ENCODE measurements at places on chromosomes 5 and 9.
A peak's percentile ranks its signal among the peaks of the same experiment; 100 is the strongest.

- DNase-seq: no peak
These were observed 245.8 kb downstream of the TLE4 start for GRCh38 chr9:79817438-79818004.

GRCh38 chr5:130601-131131, 38.7 kb downstream of the PLEKHG4B start:
- no peak for DNase-seq

GRCh38 chr5:28156981-28157380, 1118.6 kb upstream of the CDH9 start:
- no peak for DNase-seq

- no peak for DNase-seq
These were observed 42.8 kb downstream of the TIMD4 start for GRCh38 chr5:156920042-156920860.

DNA sequence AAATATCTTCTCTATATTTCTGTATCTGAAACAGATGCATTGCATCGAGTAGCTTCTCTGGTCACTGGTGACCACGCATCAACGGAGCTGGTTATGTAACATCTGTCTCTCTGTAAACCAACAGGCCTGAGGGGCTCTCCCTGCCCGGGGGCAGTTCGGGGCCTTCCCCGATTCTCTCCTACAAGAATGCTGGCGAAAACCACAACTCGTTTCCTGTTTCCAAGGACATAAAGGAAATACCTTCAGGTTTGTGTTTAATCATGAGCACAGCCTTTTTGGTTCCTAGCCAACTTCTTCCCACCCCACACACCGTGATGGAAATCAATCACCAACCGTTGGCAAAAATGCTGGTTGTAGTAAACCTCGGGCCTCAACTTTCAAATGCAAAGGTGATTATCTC, 25.1 kb downstream of the GDNF start:
- no peak for DNase-seq

GRCh38 chr9:30628915-30629567, 1755.4 kb upstream of the ACO1 start:
- no peak for DNase-seq

DNA sequence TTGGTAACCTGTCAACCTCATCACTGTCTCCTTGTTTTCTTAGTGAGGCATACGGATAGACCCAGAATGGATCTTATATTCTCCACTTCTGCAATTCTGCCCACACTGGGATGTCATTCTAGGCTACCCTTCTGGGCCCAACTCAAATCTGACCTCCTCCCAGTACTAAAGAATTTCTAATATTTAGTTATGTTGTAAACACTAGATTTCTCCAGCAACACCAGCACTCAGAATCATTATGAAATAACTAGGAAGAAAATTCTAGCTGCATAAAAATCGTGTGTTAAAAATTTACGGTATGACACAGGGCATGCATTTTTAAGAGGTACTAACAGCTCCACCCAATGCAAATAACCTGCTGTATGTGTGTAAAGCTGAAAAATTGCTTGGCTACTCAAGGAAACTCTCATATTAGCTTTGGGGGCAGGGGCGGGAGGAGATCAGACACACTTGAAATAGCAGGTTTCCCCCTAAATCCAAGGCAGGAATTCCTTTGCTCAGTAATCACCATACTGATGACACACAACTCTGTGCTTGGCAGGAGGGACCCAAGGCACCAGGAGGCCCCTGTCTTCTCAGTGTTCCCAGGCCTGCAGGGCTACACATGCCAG, 27.3 kb downstream of the MACROH2A1 start:
- DNase-seq: no peak

DNA sequence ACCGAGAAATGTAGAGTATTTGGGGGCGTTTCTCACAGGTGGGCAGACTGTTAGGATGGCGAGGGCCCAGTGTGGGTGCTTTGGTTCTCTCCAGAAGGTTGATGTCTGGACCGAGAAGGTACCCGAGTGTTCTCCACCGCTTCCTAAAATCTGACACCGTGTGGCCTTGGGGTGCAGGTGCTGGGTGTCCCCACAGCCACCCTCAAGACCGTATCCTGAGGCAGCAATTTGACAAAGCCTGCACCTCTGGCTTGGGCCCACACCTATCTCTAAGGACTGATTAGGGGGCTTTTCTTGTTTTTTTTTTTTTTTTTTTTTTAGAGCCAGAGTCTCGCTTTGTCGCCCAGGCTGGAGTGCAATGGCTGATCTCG, 1.3 kb downstream of the PPP1R26 start:
- no peak for DNase-seq

- no peak for DNase-seq
These were observed at the start of gene GPR150 for GRCh38 chr5:95620030-95620869. TSS of gene GPR150 (plus strand) at chr5:95620087. CDS start at chr5:95620276, 189 bp downstream.

DNA sequence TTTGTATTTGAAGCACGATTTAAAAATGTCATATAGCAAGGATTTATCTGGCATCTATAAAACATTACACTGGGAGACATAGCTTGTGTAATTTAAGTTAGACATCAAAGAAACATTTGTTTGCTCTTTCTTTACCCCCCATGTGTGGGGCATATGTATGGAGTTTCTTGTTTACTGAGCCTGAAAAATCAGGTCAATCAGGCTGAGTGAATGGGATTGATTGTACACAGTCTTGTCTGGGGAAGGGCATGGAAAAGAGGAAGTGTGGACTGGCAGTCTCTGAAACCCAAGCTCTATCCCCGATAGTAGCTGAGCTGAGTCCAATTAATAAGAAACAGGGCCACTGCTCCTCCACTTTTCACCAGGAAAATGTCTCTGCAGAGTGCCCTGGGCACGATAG, 49.4 kb downstream of the SLC46A2 start:
- DNase-seq: peak; percentile 48

DNA sequence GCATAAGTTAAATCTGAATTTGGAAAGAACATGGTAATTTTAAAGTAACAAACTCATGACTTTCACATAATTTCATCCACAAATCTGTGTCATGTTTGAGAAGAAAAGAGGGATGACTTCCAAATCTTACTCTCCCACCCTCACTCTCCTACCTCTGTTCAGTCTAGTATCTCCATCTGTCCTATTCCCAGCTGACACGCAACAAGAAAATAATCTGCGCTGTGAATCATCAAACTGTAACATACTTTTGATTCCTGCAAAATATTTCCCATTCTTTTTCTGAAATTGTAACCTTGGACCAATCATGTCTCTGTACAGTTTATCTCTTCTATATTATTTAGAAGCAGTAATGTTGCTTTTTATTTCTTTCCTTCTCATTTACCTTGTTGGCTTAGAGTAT, 91.4 kb downstream of the SLC12A2 start:
- DNase-seq: no peak

DNA sequence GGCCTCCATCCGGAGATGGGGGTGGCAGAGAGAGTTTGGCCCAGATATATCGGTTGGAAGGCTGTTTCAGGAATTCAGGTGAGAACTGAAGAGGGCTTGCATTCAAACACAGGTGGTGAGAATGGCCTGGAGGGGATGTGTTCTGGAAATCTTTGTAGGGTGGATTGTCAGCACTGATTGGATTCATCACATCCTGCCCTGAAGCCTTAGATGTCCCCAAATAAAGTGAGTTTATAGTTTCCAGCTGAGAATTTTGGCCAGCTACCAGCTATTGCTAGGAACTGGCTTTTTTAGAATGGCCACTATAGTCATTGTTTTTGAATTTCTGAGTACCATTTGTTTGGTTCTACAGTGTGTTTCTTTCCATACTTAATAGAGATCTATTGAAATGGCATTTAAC, 46.1 kb upstream of the ANKH start:
- no peak for DNase-seq

GRCh38 chr5:72836810-72837209, 20.3 kb downstream of the TNPO1 start:
- DNase-seq: no peak

GRCh38 chr5:27234916-27235315, 196.5 kb upstream of the CDH9 start:
- DNase-seq: no peak

GRCh38 chr5:176621661-176622079, 8.7 kb downstream of the SNCB start:
- no peak for DNase-seq

DNA sequence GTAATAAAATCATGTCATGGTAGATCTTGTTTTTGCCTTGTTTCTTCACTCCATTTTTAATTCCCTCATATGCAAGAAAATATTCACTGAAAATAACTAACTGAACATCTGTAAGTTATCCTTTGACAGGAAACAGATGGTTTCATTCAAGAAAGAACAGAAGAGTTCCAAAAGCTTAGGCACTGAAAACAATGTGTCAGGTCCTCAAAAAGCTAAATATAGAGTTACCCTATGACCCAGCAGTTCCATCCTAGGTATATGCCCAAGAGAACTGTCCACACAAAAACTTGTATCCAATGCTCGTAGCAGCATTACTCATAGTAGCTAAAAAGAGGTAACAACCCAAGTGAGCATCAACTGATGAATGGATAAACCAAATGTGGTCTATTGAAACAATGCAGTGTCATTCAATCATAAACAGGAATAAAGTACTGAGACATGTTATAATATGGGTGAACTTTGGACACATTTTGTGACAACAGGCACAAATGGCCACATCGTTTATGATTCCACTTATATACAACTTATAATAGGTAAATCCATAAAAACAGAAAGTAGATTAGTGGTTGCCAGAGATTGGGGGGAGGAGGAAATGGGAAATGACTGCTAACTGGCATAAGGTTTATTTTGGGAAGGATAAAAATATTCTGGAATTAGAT, 231.0 kb downstream of the FRMD3 start:
- no peak for DNase-seq

- DNase-seq: no peak
These were observed 944.5 kb upstream of the CTNND2 start for GRCh38 chr5:12848709-12849108.

DNA sequence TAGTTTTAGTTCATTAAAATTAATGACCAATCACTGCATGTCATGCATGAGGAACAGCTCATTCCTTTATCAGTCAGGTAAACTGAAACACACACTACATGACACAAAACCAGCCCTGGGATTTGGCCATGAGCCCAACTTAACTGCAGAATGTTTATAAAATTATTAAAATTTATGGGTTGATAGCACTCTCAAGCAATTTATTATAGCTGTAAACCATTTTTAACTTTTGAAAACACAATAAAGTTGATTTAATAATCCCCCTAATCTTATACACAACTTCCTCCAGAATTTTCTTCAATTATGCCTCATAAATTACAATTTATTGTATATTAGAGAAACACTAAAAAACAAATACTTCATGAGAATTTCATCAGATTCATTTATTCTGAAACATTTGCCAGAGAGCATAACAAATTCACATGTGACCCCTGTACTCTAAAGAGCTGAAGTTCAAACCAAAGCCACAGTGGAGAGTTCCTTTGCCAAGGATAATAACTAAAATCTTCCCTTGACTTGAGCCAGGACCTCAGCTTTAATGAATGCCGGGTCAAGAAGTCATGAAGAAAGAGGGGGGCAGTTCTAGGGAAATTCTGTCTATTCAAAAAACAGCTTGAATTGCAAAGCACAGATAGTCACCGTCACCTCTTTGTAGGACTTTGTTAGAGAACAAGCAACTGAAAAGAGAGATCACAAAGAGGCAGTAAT, 763.7 kb upstream of the GRAMD2B start:
- DNase-seq: no peak

DNA sequence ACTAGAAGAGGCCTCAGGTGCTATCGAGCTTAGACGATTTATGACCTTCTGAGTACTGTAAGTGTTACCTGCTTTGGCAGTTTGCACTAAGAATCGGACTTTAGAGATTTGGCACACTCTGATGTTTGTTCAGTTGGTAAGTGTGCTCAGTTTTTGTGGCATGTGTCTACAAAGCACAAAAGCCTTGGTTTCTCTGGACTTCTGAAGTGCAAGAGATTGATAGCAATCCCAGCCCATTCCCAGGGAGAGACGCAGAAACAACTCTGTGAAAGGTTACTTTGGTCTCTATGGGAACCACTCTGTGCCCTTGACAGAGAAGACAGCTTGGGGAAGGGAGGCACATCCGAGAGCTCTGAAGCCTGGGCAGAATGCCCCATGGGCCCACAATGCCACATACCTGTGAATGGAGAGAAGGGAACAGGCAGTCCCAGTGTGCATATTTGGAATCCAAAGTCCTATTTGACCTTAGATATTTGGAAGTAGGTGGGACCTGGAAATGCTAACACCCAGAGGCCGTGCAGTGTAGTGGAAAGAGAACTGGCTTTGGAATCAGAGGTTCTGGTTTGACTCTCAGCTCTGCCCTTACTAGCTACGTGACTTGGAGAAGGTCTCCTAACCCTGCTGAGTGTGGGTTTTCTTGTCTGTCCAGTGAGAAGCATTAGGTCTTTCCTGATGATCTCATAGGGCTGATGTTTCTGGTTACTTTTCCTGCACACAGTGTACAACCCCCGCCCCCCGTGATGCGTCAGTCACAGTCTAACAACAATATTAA, 194.3 kb upstream of the VLDLR start:
- DNase-seq: no peak

DNA sequence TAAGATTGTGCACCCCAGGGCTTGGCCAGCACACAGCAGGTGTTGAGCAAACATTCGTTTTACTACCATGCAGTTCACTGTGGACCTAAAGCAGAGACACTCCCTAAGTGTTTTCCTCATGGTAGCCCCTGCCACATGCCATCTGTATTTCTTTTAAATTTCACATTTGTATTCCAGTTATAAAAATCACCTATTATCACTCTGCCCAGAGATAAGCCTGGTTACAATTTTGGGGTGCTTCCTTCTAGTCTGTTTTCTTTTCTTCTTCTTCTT, 10.9 kb upstream of the FIBCD1 start:
- no peak for DNase-seq

- DNase-seq: no peak
These were observed 9.6 kb downstream of the MTMR12 start for GRCh38 chr5:32302835-32303754.

GRCh38 chr9:13862654-13863053, 451.3 kb downstream of the NFIB start:
- no peak for DNase-seq

DNA sequence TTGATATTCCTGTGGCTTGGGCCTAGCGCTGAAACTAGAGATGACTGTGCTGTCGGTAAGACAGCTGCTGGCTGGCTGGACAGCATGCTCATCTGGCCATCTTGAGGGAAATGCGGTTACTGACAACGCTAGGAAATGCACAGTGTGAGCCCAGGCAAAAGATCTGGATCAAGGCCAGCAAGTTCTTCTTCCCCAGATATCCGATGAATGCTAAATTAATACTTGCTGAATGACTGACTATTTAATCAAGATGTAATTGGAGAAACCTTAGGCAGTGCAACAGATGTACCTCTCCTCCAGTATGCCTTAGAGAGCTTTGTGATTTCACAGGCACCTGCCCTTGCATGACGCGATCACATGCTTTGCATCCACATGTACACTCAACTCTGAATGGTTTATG, 659.1 kb downstream of the EFNA5 start:
- DNase-seq: no peak

GRCh38 chr9:119533504-119533903, 164.3 kb upstream of the BRINP1 start:
- DNase-seq: no peak

- DNase-seq: no peak
These were observed 115.1 kb upstream of the CCDC152 start for GRCh38 chr5:42641336-42642005.

DNA sequence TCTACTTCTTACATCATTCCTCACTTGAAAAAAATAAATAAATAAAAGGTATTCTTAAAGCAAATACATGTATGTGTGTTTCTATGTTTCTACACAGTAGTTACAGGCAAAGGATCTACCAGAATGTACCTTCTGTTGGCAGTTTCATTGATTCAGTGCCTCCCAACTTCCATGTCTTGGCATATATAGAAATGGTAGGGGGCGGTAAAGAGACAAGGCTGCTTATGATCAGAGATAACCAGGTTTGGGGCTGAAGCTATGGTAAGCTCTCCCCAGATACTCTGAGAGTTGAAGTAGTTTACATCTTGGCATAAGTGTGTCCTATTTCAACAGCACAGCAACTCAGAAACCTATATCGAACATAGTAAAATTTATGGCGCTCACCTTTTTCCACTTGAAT, 1075.4 kb upstream of the C9orf72 start:
- DNase-seq: no peak

Measured in midbrain (tissue), 1 donor.